Motor neuron (in vitro differentiated cells): ENCODE measurements at places on chromosomes 3 and 15. TPM values are rescaled to one million over a fixed set of nuclear protein-coding genes. Genes with fewer than 3 reads are reported as not detected.

PLA2G4E gene
- 0.20 and 0.27 TPM in 2 replicates for total RNA-seq

MEGF11 gene
- 1.3 and 2.8 TPM in 2 replicates for total RNA-seq

RAMAC gene
- 34.7 and 40.5 TPM in 2 replicates for total RNA-seq

P2RY12 gene
- 0.38 and 0.70 TPM in 2 replicates for total RNA-seq

ABI3BP gene
- total RNA-seq, result 2.5 and 3.2 TPM in 2 replicates

SMCO1 gene
- not detected in 2 replicates for total RNA-seq

CD86 gene
- 0.17 and 0.18 TPM in 2 replicates for total RNA-seq

SUSD5 gene
- 1.5 and 1.6 TPM in 2 replicates for total RNA-seq

CASR gene
- total RNA-seq, result 0.07 TPM in 2 replicates

DPPA2 gene
- 0.33 and 0.63 TPM in 2 replicates for total RNA-seq

CTXN2 gene
- 0.42 TPM in 1 of 2 replicates, not detected in the other for total RNA-seq

CLDN1 gene
- total RNA-seq, result 0.68 and 0.71 TPM in 2 replicates

HES1 gene
- 12.6 and 17.9 TPM in 2 replicates for total RNA-seq

SLC22A13 gene
- total RNA-seq, result 0.27 and 0.67 TPM in 2 replicates

LINGO1 gene
- total RNA-seq, result 45.4 and 53.9 TPM in 2 replicates

NRG4 gene
- 0.76 and 1.6 TPM in 2 replicates for total RNA-seq

TM4SF1 gene
- total RNA-seq, result 0.09 TPM in 1 of 2 replicates, not detected in the other

FBXO40 gene
- 0.16 and 0.18 TPM in 2 replicates for total RNA-seq

C3orf85 gene
- not detected in 2 replicates for total RNA-seq

ITGA11 gene
- total RNA-seq, result 0.68 and 0.70 TPM in 2 replicates

MYH15 gene
- total RNA-seq, result 1.7 and 2.1 TPM in 2 replicates

C2CD4A gene
- not detected in 2 replicates for total RNA-seq

CHP1 gene
- 31.4 and 33.2 TPM in 2 replicates for total RNA-seq

PPP1R14D gene
- not detected in 2 replicates for total RNA-seq
